ENCODE measurements at places on chromosomes 2 and 18.

DNA sequence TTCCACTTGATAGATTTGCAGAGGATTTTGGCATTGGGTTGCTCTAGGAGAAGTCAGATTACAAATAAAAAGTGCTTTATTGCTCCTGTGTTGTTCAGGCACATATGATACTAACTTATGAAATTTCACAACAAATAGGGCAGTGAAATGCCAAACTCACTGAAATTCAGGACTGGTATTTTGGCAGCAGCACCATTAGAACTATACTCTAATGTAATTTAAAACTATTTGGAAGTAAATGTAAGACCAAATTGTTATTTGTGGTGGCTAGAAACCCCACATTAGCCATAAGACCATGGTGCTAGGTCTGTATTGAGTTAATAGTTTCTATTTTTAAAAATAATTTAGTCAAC, 57.2 kb downstream of the SPTBN1 start:
- H3K4me3 ChIP-seq: no peak overlapping the region
- no peaks in the 10 kb centered on the region for H3K36me3 ChIP-seq
- H3K27ac ChIP-seq: no peak overlapping the region
- H3K27me3 ChIP-seq: no peaks in the 10 kb centered on the region
- H3K4me1 ChIP-seq: peaks cover 35% of the 10 kb centered on the region
- no peak for DNase-seq

DNA sequence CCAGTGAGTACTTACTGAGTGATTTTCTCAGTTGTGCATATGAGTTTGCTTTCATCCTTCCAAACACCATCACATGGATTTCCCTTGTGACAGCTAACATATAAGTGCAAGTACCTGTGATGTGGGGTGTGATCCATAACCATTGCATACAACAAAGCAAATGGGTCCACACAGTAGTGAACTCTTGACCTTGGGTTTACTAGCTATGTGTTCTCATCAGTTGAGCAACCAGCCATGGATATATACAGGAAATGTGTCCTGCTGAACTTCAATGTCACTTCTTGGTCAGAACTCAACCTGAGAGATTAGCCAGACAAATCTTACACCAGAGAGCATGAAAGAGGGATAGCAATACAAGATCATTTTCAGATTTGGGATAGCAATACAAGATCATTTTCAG, 420.9 kb upstream of the KCNH7 start:
- DNase-seq: no peak
- no peaks in the 10 kb centered on the region for H3K4me1 ChIP-seq
- no peaks in the 10 kb centered on the region for H3K27me3 ChIP-seq
- no peaks in the 10 kb centered on the region for H3K36me3 ChIP-seq
- no peak overlapping the region for H3K27ac ChIP-seq

GRCh38 chr2:73050121-73050545, 21.4 kb downstream of the SFXN5 start:
- H3K27me3 ChIP-seq: no peaks in the 10 kb centered on the region
- no peak overlapping the region for H3K27ac ChIP-seq
- no peaks in the 10 kb centered on the region for H3K4me1 ChIP-seq
- DNase-seq: no peak
- no peak overlapping the region for H3K4me3 ChIP-seq

GRCh38 chr2:164717000-164717803, 95.9 kb upstream of the GRB14 start:
- no peaks in the 10 kb centered on the region for H3K27me3 ChIP-seq
- DNase-seq: no peak
- H3K27ac ChIP-seq: no peak overlapping the region
- no peaks in the 10 kb centered on the region for H3K36me3 ChIP-seq
- H3K4me3 ChIP-seq: no peak overlapping the region

DNA sequence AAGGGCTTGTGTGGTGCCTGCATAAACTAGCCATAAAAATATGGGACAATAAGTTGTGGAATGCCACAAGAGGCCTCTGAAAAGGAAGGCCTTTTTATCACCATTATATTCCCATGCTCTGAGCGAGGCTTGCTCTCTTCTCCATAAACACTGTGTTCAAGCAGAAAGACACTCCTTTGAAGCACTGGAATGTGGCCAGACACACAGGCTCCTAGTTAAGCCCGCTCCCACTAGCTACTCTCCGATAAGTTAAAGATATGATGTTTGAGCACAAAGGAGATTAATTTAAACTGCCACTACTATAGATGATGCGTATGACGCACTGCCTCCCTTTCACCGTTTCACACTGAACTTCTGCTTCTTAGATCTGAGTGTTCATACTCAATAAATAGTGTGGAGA, 188.7 kb upstream of the TWIST2 start:
- no peak overlapping the region for H3K27ac ChIP-seq
- H3K4me1 ChIP-seq: no peaks in the 10 kb centered on the region
- no peaks in the 10 kb centered on the region for H3K36me3 ChIP-seq
- no peak overlapping the region for H3K4me3 ChIP-seq
- peak; percentile 51 for DNase-seq

GRCh38 chr2:85902496-85902895, 13.7 kb upstream of the ST3GAL5 start:
- H3K4me1 ChIP-seq: peaks cover 6% of the 10 kb centered on the region
- no peaks in the 10 kb centered on the region for H3K36me3 ChIP-seq
- no peak for DNase-seq
- H3K27ac ChIP-seq: no peak overlapping the region
- H3K4me3 ChIP-seq: no peak overlapping the region
- no peaks in the 10 kb centered on the region for H3K27me3 ChIP-seq

- H3K4me1 ChIP-seq: peaks cover 10% of the 10 kb centered on the region
- no peak for DNase-seq
- H3K27me3 ChIP-seq: no peaks in the 10 kb centered on the region
Measured at GRCh38 chr2:10329880-10330699, 27.4 kb downstream of the HPCAL1 start.

- H3K4me3 ChIP-seq: no peak overlapping the region
- H3K4me1 ChIP-seq: no peaks in the 10 kb centered on the region
- no peak for DNase-seq
- no peaks in the 10 kb centered on the region for H3K27me3 ChIP-seq
Measured at GRCh38 chr2:239459056-239459455, 58.2 kb upstream of the HDAC4 start.

DNA sequence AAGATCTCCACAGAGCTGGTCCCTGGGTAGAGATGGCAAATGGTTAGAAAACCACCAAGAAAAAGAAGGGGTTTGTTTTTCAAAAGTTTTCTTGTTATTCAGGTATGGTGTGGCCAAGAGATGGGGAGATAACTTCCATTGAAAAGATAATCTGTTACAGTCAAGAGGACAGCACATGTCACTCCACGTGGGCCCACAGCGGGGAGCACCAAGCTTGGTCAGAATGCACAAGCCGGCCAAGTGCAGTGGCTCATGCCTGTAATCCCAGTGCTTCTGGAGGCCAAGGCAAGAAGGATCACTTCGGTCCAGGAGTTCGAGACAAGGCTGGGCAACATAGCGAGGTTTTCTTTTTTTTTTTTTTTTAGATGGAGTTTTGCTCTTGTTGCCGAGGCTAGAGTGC, 6.0 kb upstream of the LCLAT1 start:
- no peaks in the 10 kb centered on the region for H3K4me1 ChIP-seq
- H3K4me3 ChIP-seq: no peak overlapping the region
- H3K27me3 ChIP-seq: no peaks in the 10 kb centered on the region
- no peak overlapping the region for H3K27ac ChIP-seq
- no peaks in the 10 kb centered on the region for H3K36me3 ChIP-seq

DNA sequence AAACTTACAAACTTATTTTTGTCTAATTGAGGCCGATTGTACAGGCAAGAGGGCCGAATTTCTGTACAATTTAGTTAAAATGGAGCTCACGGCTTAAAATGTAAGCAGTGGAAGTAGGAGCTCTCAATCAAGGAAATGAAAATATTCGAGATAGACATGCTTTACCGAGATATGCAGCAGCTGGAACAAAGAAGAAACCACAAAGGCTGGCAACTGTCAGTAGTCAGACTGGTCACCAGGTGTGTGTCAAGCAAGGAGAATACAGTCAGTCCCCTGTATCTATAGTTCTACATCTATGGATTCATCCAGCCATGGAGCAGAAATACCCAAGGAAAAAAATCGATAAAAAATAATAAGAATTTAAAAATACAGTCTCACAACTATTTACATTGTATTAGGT, 122.6 kb downstream of the WDSUB1 start:
- no peak overlapping the region for H3K4me3 ChIP-seq
- no peak for DNase-seq
- H3K36me3 ChIP-seq: no peaks in the 10 kb centered on the region
- H3K27ac ChIP-seq: no peak overlapping the region
- H3K27me3 ChIP-seq: no peaks in the 10 kb centered on the region
- no peaks in the 10 kb centered on the region for H3K4me1 ChIP-seq

DNA sequence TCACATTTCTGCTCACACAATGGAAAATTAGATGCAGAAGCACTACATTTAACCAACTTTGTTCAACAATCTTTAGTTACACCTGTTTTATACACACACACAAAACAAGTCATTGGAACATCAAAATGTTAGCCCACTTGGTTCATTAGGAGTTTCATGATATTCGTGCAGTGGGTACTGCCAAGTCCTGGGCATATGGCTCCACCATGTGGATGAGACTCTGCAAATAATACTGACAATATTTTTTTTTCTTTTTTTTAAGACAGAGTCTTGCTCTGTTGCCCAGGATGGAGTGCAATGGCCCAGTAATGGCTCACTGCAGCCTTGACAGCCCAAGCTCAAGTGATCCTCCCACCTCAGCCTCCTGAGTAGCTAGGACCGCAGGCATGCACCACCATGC, 34.5 kb upstream of the GRB14 start:
- H3K27me3 ChIP-seq: no peaks in the 10 kb centered on the region
- H3K36me3 ChIP-seq: no peaks in the 10 kb centered on the region
- no peak for DNase-seq
- H3K4me1 ChIP-seq: no peaks in the 10 kb centered on the region
- H3K27ac ChIP-seq: no peak overlapping the region
- H3K4me3 ChIP-seq: no peak overlapping the region

DNA sequence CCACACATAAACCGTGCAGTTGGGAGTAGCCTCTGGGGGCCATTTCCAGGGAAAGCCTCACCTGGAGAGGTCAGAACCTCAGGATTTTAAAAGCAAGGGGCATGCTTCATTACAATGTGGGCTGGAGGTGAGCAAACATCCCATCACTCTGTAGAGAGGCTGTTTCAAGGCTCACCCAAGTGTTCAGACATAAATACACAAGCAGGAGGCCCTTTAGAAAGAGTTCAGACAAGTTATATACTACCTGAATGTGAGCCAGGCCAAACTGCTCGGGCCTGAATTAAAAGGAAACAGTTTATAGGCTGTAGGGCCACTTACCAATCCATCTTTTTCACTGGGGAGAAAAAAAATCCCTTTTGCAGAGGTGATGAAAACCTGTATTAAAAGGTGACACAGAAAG, 540.0 kb upstream of the ZEB2 start:
- H3K4me1 ChIP-seq: no peaks in the 10 kb centered on the region
- no peak overlapping the region for H3K4me3 ChIP-seq
- no peaks in the 10 kb centered on the region for H3K36me3 ChIP-seq
- no peak for DNase-seq
- H3K27me3 ChIP-seq: no peaks in the 10 kb centered on the region
- H3K27ac ChIP-seq: no peak overlapping the region

DNA sequence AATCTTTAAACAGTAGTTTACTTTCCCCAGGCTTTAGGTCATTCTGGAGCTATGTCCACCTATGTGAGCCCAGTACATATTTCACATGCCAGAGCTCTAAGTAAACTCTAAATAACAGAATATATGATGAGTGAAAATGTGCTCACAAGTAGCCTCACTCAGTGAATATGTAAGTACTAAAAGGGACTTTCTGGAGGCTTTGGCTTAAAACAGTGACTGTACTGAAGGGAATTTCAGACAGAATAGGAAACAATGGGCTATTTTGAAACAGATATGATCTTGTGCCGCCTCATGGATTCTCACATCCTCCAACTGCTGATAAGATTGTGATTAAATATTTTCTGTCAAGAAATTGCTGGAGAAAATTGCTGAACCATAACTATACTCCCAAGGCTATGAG, 747.9 kb downstream of the SOCS6 start:
- no peaks in the 10 kb centered on the region for H3K4me1 ChIP-seq
- H3K4me3 ChIP-seq: no peak overlapping the region
- no peaks in the 10 kb centered on the region for H3K36me3 ChIP-seq
- DNase-seq: no peak
- no peaks in the 10 kb centered on the region for H3K27me3 ChIP-seq

- H3K4me1 ChIP-seq: no peaks in the 10 kb centered on the region
- H3K27ac ChIP-seq: no peak overlapping the region
- no peaks in the 10 kb centered on the region for H3K27me3 ChIP-seq
- no peaks in the 10 kb centered on the region for H3K36me3 ChIP-seq
- DNase-seq: peak; percentile 92
Measured at GRCh38 chr2:197168705-197169104, 141.9 kb downstream of the ANKRD44 start.

GRCh38 chr2:101405351-101405899, 18.1 kb upstream of the CREG2 start:
- H3K4me1 ChIP-seq: no peaks in the 10 kb centered on the region
- no peak overlapping the region for H3K4me3 ChIP-seq
- DNase-seq: no peak
- no peak overlapping the region for H3K27ac ChIP-seq

DNA sequence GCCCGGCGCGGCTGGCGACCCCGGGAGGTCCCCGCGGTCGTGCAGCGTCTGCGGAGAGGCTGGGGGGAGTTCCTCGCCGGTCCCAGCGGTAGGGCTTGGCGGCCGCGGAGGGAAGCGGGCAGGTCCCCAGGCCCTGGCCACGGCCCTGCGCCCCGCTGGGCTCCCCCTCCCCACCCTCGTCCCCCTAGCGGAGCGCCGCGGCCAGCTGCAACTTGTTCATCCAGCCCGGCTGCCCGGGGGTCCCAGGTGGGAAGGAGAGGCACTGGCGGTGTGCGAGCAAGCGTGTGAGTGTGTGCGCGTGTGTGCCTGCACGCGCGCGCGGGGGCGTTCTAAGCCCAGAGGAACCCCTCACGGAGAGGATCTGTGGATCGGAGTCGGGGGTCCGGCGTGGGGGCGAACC, 1.3 kb downstream of the PTPRM start:
- peaks cover 6% of the 10 kb centered on the region for H3K4me1 ChIP-seq
- peak; percentile 53 for DNase-seq
- H3K27me3 ChIP-seq: no peaks in the 10 kb centered on the region
- H3K27ac ChIP-seq: peak overlapping the region; percentile 91
- H3K4me3 ChIP-seq: peak overlapping the region; percentile 82
- no peaks in the 10 kb centered on the region for H3K36me3 ChIP-seq

GRCh38 chr2:70367722-70368323, 66.0 kb upstream of the FAM136A start:
- H3K36me3 ChIP-seq: no peaks in the 10 kb centered on the region
- H3K27me3 ChIP-seq: no peaks in the 10 kb centered on the region
- H3K4me1 ChIP-seq: no peaks in the 10 kb centered on the region
- H3K27ac ChIP-seq: no peak overlapping the region
- no peak overlapping the region for H3K4me3 ChIP-seq

GRCh38 chr2:230779607-230780006, 67.0 kb downstream of the CAB39 start:
- H3K27me3 ChIP-seq: no peaks in the 10 kb centered on the region
- H3K4me3 ChIP-seq: no peak overlapping the region
- H3K36me3 ChIP-seq: no peaks in the 10 kb centered on the region

GRCh38 chr2:238903141-238903540, 55.3 kb downstream of the TWIST2 start:
- no peaks in the 10 kb centered on the region for H3K4me1 ChIP-seq
- no peak for DNase-seq
- no peak overlapping the region for H3K27ac ChIP-seq

GRCh38 chr2:135954020-135954601, 31.3 kb downstream of the DARS1 start:
- H3K27ac ChIP-seq: no peak overlapping the region
- H3K27me3 ChIP-seq: no peaks in the 10 kb centered on the region
- H3K4me1 ChIP-seq: peaks cover 4% of the 10 kb centered on the region
- DNase-seq: no peak
- no peak overlapping the region for H3K4me3 ChIP-seq

Measured in testis (tissue), 5 donors.